ENCODE measurements at places on chromosomes 7 and 10. TPM values are rescaled to one million over a fixed set of nuclear protein-coding genes. Genes with fewer than 3 reads are reported as not detected.
A peak's percentile ranks its signal among the peaks of the same experiment; 100 is the strongest.

DNA sequence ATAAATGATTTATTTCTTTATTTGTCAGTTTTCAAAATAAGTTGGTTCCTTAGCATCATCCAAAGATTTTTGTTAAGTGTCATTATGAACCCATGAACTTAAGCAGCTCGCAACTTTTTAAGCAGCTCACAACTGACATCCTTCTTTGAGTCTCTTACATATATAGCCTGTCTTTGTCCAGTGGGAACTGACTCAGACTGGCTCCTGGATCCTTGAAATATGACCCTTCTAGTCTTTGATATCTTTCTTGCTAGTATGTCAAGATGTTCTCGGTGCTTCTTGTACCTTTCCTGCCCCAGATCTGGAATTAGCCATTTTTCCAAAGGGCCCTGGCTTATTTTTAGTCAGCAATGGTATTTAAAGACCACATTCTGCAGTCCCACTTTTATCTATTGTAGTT, 53.9 kb upstream of the ARID5B start:
- peaks cover 1% of the 10 kb centered on the region for H3K27me3 ChIP-seq
- H3K4me1 ChIP-seq, result peaks cover 12% of the 10 kb centered on the region
- no peak overlapping the region for H3K27ac ChIP-seq
- no peak for DNase-seq
- no peak overlapping the region for H3K4me3 ChIP-seq

- peaks cover 41% of the 10 kb centered on the region for H3K4me1 ChIP-seq
- peak overlapping the region; percentile 94 for H3K4me3 ChIP-seq
- peak overlapping the region; percentile 97 for H3K27ac ChIP-seq
Observed at GRCh38 chr7:155298288-155298833, 683 bp downstream of the INSIG1 start.

DNA sequence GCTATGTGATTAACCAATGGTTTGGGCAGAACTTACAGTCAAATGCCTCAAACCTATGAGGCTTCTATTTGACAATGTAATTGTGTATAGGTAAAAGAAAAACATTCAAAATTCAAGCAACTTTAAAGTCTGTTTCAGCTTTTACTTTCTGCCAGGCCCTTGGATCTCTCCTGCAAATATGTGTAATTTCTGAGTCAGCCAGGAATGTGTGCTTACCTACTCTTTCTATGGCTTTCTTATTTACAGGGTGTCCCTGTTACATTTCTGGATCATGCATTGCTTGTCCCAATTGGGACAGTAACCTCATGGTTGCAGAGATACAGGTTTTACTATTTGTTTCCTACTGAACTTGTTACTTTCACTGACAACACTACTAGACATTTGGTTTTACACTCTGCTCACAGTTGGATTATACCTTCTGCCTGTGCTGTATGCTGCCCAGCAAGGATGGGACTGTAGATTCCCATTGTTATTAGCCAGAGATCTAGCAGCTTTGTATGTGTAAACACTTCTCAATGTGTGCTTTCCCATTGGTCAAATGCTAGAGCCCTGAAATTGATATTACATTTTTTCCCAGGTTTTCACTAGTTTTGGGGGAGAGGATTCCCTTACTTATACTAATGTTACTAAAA, 355.3 kb downstream of the ARL4A start:
- H3K27ac ChIP-seq, result no peak overlapping the region
- H3K36me3 ChIP-seq, result no peaks in the 10 kb centered on the region
- H3K4me1 ChIP-seq, result no peaks in the 10 kb centered on the region
- H3K27me3 ChIP-seq, result peaks cover 8% of the 10 kb centered on the region

PPP1R9A gene
- not detected for total RNA-seq

DNA sequence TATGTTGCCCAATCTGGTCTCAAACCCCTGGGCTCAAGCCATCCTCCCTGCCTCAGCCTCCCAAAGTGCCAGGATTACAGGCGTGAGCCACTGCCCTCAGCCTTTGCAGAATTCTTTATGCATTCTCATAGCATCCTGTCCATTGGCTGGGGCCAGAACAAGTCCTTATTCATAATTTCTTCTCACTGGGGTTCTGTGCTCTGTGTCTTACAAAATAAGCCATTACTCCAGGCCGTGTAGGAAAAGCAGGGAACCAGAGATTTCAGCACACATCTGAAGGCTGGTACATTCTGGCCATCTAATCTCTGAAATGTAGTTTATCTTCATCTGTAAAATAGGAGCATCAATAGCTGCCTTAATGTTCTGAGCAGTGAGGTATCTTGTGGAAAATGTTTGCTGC, 10.3 kb upstream of the OCM start:
- H3K27me3 ChIP-seq, result peaks cover 4% of the 10 kb centered on the region
- no peak overlapping the region for H3K27ac ChIP-seq
- DNase-seq, result no peak

DNA sequence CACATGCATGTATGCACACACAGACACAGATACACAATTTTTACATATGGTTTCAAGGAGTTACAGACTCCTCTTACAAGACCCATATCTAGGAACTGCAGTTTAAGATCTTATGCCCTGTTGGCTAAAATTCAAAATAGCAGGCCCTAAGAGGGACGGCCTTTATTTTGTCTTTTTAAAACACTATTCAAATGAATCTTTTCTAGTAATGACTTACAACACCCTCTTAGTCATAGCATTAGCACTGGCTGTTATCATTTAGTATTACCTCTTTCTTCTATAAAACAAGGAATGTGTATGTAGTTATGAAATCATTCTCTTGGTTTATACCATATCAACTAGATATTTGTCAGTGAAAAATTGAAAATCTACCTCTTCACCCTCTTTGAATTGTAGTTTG, 15.3 kb downstream of the PAPSS2 start:
- H3K4me1 ChIP-seq, result peaks cover 4% of the 10 kb centered on the region
- no peak overlapping the region for H3K27ac ChIP-seq
- peaks cover 17% of the 10 kb centered on the region for H3K27me3 ChIP-seq
- H3K4me3 ChIP-seq, result no peak overlapping the region
- H3K36me3 ChIP-seq, result no peaks in the 10 kb centered on the region

DNA sequence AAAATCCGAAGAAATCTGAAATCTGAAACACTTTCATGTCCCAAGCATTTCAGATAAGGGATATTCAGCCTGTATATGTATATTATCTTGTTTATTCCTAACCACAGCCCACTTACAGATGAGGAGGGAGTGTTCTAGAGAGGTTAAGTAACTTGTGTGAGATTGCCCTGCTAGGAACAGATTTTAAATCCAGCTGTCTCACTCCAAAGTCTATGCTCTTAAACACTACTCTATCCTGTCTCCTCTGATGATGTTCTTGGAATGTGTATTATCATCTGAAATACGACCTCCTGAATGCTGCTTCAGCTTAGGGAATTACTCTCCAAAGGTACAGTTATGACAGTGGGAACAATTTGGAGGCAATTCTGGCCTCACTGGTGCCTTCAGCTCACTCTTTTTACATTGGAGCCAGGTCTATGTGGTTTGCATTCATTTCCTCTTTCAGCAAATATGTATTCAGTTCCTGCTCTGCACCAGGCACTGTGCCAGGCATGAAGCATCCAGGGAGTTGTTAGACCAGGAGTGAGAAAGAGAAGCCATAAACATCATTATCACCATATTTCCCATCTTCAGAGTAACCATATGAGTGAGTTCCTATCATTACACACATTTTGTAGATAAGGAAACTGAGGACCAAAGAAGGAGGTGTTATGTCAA, 70.2 kb downstream of the NOC3L start:
- no peak overlapping the region for H3K27ac ChIP-seq
- H3K36me3 ChIP-seq, result no peaks in the 10 kb centered on the region
- H3K4me3 ChIP-seq, result no peak overlapping the region
- H3K27me3 ChIP-seq, result peaks cover 34% of the 10 kb centered on the region

TAC1 gene
- total RNA-seq, result 0.28 TPM

DNA sequence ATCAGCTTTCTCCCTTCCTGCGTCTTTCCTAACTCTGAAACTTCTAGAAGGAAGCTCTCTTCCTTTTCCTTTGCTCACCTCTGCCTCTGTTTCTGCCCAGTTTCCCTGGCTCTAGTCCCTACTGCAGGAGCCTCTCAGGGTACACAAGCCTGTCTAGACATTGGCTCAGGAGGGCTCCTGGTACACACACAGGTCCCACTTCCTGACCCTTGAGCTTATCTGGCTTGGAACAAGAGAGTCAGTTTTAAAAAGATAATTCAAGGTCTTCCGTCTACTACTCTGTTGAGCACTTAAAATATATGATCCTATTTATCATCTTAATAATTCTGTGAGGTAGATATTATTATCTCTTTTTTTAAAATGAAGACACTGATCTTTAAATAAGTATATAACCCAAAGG, 140.7 kb downstream of the RTKN2 start:
- no peak overlapping the region for H3K27ac ChIP-seq
- no peak for DNase-seq
- H3K4me3 ChIP-seq, result no peak overlapping the region
- H3K4me1 ChIP-seq, result peaks cover 6% of the 10 kb centered on the region
- peaks cover 26% of the 10 kb centered on the region for H3K36me3 ChIP-seq
- H3K27me3 ChIP-seq, result no peaks in the 10 kb centered on the region

DNA sequence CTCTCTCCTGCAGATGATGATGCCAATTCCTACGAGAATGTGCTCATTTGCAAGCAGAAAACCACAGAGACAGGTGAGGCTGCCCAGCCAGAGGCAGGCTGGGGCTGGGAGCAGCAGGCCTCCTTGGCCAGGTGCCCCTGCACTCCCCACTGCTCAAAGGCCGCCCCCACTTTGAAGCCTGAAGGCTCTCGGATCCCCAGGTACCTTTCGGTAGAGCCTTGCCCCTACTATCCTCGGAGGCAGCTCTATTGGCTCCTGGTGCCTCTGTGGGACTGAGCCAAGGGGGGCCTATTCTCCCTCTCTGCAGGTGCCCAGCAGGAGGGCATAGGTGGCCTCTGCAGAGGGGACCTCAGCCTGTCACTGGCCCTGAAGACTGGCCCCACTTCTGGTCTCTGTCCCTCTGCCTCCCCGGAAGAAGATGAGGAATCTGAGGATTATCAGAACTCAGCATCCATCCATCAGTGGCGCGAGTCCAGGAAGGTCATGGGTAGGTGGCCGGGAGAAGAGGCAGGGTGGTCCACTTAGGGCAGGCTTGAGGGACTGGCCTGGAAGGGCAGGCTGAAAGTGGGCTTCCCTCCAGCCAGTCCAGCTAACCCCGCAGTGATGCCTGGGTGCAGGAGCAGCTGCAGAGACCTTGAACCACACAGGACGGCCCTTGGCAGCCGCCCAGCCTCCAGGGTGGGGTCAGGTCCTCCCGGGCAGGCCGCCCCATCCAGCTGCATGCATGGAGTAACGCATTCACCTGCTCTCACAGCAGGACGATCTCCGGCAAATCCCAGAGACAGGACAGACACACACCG, 14.1 kb downstream of the LAT2 start:
- no peaks in the 10 kb centered on the region for H3K27me3 ChIP-seq
- H3K27ac ChIP-seq, result no peak overlapping the region
- H3K4me1 ChIP-seq, result peaks cover 7% of the 10 kb centered on the region
- DNase-seq, result no peak

GRCh38 chr10:132338876-132339275, 6.9 kb downstream of the LRRC27 start:
- H3K36me3 ChIP-seq, result no peaks in the 10 kb centered on the region
- H3K27ac ChIP-seq, result no peak overlapping the region
- no peaks in the 10 kb centered on the region for H3K27me3 ChIP-seq
- H3K4me3 ChIP-seq, result no peak overlapping the region
- H3K4me1 ChIP-seq, result peaks cover 12% of the 10 kb centered on the region
- DNase-seq, result no peak

GRCh38 chr7:14196555-14196954, 207.1 kb upstream of the ETV1 start:
- H3K27me3 ChIP-seq, result no peaks in the 10 kb centered on the region
- no peak for DNase-seq
- H3K27ac ChIP-seq, result no peak overlapping the region
- no peak overlapping the region for H3K4me3 ChIP-seq

GRCh38 chr7:122423591-122423990, 119.0 kb upstream of the FEZF1 start:
- no peaks in the 10 kb centered on the region for H3K36me3 ChIP-seq
- no peaks in the 10 kb centered on the region for H3K27me3 ChIP-seq
- H3K4me1 ChIP-seq, result no peaks in the 10 kb centered on the region
- H3K4me3 ChIP-seq, result no peak overlapping the region
- no peak overlapping the region for H3K27ac ChIP-seq

- no peak for DNase-seq
- H3K4me1 ChIP-seq, result no peaks in the 10 kb centered on the region
- H3K4me3 ChIP-seq, result no peak overlapping the region
- no peaks in the 10 kb centered on the region for H3K36me3 ChIP-seq
- peaks cover 18% of the 10 kb centered on the region for H3K27me3 ChIP-seq
Observed at GRCh38 chr7:111568870-111569462, 6.7 kb upstream of the IMMP2L start.

ZWINT gene
- 105 TPM for total RNA-seq

- DNase-seq, result no peak
- H3K4me1 ChIP-seq, result peaks cover 10% of the 10 kb centered on the region
- no peaks in the 10 kb centered on the region for H3K27me3 ChIP-seq
- H3K36me3 ChIP-seq, result peaks cover 66% of the 10 kb centered on the region
- no peak overlapping the region for H3K27ac ChIP-seq
- no peak overlapping the region for H3K4me3 ChIP-seq
Observed at GRCh38 chr7:158645842-158646241, 58.2 kb upstream of the PTPRN2 start.

GRCh38 chr10:119251315-119251708, 43.9 kb downstream of the GRK5 start:
- no peak for DNase-seq
- H3K27ac ChIP-seq, result peak overlapping the region; percentile 72
- peaks cover 38% of the 10 kb centered on the region for H3K4me1 ChIP-seq
- H3K27me3 ChIP-seq, result no peaks in the 10 kb centered on the region
